ENCODE measurements at places on chromosomes 13 and 19. TPM values are rescaled to one million over a fixed set of nuclear protein-coding genes. Genes with fewer than 3 reads are reported as not detected.

Gene IRGC
- total RNA-seq = not detected

Gene ZNF562
- 26.7 TPM for total RNA-seq

Gene AMER2
- not detected for total RNA-seq

Gene PSG2
- not detected for total RNA-seq

Gene NLRP4
- total RNA-seq = not detected

Gene DNAJB1
- 103 TPM for total RNA-seq

Gene FOSB
- total RNA-seq = 98.6 TPM

Gene RCBTB1
- total RNA-seq = 20.9 TPM

DNA sequence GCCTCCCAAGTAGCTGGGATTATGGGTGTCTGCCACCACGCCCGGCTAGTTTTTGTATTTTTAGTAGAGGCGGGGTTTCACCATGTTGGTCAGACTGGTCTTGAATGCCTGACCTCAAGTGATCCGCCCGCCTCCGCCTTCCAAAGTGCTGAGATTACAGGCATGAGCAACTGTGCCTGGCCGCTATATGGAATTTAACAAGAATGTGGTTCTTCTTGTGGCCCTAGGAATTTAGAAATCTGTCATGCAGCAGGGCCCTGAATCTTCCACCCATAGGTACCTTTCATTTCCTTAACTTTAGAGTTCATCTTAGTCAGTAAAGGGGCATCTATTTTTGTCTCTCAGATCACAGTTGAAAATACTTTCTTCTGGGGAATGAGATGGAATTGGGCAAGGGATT, 25.6 kb upstream of the NDFIP2 start:
- DNase-seq = no peak

DNA sequence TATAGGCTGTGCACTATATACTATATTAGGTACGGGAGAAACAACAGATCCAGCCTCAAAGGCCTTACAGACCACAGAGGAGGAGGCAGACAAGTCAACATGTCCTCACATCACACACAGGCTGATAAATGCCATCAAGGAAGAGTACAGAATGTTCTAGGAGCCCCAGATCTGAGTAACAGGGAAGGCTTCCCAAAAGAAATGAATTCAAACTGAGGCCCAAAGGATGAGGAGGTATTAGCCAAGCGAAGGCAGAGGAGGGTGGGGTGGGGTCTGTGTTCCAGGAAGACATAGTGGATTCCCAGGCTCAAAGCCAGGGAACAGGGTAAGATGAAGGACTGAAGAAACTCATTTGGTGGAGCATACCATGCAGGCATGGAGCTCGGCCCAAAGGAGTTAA, 55.1 kb downstream of the RXFP2 start:
- DNase-seq = no peak

DNA sequence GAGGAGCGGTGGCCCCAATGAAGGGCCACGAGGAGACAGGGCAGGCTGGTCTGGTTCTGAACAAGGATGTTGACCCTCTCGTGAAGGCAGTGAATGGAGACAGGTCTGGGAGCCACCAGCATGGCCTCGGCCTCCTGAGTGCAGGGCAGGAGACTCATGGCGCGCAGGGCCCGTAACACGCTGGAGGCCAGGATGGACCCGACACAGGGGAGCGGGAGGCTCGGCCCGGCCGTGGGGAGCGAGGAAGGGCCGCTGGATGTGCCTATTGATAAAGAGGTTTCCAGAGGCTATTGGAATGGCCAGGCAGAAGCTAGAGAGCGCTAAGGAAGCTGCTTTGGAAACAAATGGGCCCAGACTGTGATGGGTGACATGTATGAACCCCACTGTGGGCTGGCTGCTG, 132.5 kb downstream of the STK24 start:
- no peak for DNase-seq

- no peak for DNase-seq
These were observed at the start of gene COX6B2 for GRCh38 chr19:55354698-55355212. TSS of gene COX6B2 (minus strand) at chr19:55354719. CDS start at chr19:55354521, 198 bp downstream.

- DNase-seq = no peak
These were observed 8.3 kb upstream of the SHISA7 start for GRCh38 chr19:55451163-55451964.

DNA sequence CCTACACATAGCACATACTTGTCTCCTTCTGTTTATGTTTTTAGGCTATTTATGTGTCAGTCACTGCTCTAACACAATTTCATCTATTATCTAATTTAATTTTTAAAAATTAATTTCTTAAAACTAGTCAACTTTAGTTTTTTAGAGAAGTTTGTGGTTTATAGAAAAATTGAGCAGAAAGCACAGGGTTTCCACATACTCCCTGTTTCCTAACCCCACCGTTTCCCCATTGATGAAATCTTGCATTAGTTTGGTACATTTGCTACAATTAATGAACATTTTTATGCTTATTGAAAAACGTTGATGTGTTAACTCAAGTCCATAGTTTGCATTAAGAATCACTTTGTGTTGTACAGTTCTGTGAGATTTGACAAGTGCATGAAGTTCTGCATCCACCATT, 53.5 kb downstream of the TNFSF13B start:
- DNase-seq = no peak

DNA sequence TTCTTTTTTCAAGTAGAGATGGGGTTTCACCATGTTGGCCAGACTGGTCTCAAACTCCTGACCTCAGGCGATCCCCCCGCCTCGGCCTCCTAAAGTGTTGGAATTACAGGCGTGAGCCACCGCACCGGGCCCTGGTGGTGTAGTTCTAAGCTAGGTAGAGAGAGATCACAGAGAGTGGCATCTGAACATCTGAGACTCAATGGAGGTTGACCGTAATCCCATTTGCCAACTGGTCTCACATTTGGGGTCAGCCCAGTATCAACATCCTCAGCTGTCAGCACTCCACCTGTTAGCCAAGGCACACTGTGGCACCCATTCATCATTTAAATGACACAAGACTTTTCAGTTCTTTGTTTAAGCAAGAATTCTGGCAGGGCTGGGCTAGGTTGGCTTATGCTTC, 8.1 kb downstream of the SELENOW start:
- no peak for DNase-seq

DNA sequence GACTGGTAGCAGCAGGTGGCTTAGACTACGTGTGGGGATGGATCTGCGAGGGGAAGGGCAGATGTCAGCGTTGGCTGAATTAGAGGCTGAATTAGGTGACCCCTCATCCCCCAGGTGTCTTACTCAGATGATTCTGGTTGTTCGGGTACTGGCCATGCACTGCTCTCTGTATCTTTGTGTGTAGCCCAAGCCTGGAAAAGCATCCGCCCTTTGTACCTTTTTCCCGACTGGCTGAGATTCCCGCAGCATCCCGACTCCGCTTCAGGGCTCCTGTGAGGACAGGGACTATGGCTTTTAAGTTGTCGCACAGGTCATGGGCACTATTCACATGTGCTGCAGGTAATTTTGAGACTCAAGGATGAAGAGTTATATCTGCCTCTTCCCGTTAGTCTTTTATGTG, 7.2 kb downstream of the TFDP1 start:
- DNase-seq = peak; percentile 32

DNA sequence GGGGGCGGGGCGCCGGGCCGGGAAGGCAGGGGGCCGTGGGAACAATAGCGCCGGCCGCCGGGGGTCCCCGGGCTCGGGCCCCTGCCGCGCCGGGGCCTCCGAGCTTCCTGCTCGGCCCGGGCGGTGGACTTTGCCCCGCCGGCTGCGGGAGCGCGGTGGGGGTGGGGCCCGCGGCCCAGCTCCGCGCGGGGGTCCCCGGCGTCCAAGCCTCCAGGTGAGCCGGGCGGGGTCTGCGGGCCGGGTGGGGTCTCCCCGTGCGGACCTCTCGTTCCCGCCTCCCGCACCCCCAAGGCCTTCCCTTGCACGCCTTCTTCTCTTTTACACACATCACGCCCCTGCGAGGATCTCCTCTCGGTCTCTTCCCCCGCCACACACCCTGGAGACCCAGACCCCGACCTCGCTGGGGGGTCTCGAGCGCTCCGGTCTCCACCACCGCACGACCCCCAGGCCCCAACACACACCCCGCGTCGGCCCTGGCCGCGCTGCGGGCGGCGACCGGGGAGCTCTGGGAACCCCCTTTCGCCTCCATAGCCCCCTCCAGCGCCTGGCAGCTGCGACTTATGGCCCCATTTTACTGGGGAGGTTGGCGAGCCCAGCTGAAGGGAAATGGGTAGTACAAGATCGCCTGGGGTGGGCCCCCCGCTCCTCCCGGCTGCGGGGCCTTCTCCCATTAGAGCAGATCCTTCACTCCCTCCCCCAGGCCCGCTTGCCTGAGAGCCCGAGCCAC, 711 bp downstream of the CAMSAP3 start:
- no peak for DNase-seq

DNA sequence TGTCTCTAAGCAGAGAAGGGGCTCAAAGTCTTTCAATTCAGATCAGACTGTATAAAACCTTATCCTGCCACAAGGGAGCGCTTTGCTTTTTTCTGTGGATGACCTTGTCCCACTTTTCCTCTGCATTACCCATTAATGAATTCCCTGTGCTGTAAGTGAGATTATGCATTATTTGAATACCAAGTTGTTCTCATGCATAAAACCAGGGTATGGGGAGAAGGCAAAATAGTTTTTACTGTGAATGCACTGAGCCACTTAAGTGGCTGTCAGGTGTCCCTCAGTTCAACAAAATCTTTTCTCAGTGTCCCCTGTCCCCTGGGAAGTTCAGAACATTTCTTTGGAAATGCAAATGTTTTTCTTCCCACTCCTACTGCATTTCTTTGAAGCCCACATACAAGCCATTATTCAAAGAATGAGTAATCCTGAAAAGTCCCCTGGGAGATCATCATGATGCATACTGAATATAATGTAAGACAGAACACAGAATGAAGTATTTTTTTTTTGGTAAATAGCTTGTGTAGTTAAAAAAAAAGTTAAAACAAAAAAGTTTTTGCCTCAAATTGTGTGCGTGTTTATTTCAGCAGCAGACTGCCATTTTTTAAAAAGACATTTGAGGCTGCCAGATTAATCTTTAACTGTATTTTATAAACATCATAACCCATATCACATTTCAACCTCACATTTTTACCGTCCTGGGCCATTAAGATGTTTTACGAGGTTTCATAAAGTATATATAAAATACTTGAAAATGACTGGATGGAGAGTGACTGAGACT, 506.7 kb upstream of the PCDH9 start:
- DNase-seq = no peak

- no peak for DNase-seq
These were observed 5.5 kb downstream of the DPP9 start for GRCh38 chr19:4717966-4718701.

GRCh38 chr13:99196466-99197116, 4.1 kb upstream of the UBAC2 start:
- no peak for DNase-seq

DNA sequence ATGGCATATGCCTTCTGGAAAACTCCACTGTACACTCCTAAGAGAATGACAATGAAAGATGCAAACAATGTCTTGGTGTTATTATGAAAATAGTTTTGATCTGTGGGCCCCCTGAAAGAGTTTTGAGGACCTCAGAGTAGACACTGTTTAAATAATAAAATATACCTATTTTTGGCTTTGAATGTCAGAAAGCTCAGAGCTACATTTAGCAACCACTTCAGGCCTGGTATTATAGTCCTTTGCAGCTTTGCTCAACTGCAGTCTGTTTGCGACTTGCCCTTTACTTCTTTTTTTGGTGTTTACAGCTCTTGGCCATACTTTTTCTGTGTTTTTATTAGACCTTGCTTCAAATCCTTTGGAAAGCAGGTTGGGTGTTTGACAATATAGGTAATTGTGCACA, 5.8 kb upstream of the UBE2L5 start:
- no peak for DNase-seq

DNA sequence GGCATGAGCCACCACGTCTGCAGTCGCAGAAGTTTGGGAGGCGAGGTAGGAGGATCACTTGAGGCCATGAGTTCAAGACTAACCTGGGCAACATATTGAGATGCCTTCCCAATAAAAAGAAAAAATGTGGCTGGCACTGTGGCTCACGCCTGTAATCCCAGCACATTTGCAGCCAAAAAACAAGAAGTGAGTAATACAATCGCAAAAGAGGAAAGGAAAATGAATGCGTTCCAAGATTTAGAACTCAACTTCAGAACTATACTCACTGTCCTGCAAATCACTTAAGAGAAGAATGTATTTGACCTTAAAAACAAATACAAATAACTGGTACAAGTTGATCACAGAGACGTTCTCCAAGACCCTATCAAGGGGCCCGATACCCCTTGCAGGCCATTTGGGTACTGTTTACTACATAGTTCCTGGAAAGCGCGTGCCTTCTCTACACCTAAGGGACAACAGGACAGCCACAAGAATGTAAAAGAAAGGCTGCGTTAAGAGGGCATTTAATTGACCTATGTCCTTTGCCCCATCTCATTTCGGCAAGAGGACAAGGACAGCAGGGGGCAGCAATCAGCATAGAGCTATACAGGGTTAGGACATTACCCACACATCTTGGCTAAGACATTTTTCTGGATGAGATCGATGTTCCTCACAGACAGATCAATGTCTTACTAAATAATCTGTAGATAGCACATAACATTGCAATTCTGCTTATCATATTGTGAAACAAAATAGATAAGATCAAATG, 41.3 kb downstream of the FLT3 start:
- peak; percentile 60 for DNase-seq

- DNase-seq = no peak
These were observed 22.3 kb downstream of the FAM216B start for GRCh38 chr13:42803563-42804204.

DNA sequence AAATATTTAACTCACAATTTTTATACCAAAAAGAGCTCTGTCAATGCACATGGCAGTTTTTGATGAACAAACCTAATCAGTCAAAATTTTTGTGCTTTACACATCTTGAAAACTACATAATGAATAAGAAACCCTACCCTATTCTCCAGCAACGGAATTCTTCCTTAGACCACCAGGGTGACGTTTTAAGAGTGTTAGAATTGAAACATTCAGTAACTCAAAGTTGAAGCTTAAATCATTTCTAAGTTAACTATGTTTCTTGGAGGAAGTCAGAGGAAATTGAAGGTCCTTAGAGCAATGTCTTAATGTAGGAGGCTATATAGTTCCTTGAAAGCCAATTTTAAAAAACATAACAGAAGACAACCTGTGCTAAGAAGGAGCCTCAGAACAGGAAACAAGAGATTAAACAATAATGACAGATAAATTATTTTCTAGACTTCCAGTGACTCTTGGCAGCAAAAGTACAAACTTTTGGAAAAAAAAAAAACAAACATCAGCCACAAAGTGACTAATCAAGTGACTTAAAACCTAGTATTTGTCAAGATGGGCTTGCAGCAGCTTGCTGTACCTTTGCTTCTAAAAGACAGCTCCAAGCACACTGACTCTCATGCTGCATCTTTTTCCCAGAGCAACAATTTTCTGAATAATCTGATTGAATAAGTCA, 6.2 kb downstream of the SPRY2 start:
- no peak for DNase-seq

GRCh38 chr13:31699650-31700049, 39.7 kb upstream of the RXFP2 start:
- no peak for DNase-seq

GRCh38 chr13:100334214-100334613, 245.3 kb downstream of the PCCA start:
- no peak for DNase-seq

- no peak for DNase-seq
These were observed 2.6 kb downstream of the PTPRS start for GRCh38 chr19:5337708-5338655.

- DNase-seq = no peak
These were observed 12.3 kb downstream of the SOX21 start for GRCh38 chr13:94700051-94700535.
